ENCODE measurements at places on chromosomes 1 and 21.
A peak's percentile ranks its signal among the peaks of the same experiment; 100 is the strongest.

DNA sequence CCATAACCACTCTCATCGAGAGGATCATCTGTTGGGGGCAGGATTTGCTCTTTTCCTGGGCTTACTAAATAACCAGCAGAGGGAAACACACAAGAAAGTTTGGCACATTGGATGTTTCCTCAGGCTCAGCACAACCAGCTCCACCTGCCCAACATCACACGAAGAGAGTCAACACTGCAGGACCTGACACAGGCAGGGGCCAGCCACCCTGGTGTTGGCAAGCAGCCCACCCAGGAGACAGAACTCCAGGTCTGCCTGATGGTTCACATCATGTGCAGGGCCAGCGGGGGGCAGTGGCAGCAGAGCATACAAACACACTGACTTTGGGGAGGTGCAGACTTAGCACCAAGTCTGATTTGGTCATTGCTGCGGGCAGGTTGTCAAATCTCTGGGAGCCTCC, 182.3 kb upstream of the GALNT2 start:
- DNase-seq, result no peak

GRCh38 chr1:62810420-62811274, 26.7 kb downstream of the ATG4C start:
- no peak for DNase-seq

GRCh38 chr1:91836331-91837040, 49.5 kb downstream of the TGFBR3 start:
- DNase-seq, result no peak

DNA sequence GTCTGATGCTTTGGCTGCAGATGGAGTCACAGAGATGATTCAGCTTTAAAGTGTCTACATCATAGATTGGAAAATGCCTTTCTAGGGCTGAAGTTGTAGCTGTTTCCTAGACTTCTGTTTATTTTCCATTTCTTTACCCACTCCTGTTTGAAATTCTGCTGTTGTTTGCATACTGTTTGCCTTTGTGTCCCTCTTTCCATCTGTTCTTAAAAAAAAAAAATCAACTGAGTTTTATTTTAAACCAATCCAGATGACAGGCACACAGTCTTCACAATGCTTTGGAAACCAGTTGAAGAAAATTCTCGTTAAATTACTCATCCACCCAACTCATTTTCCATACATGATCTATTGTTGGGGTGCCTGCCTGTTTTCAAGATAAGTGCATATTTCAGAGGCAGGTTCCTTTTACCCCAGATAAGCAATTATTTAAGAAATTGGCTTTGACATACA, 245.9 kb downstream of the DISC1 start:
- no peak for DNase-seq

- no peak for DNase-seq
These were observed 309.4 kb upstream of the PROX1 start for GRCh38 chr1:213678348-213678747.

GRCh38 chr1:2821966-2822620, 20.6 kb upstream of the TTC34 start:
- peak; percentile 66 for DNase-seq

GRCh38 chr1:204885790-204886189, 15.1 kb downstream of the NFASC start:
- no peak for DNase-seq

DNA sequence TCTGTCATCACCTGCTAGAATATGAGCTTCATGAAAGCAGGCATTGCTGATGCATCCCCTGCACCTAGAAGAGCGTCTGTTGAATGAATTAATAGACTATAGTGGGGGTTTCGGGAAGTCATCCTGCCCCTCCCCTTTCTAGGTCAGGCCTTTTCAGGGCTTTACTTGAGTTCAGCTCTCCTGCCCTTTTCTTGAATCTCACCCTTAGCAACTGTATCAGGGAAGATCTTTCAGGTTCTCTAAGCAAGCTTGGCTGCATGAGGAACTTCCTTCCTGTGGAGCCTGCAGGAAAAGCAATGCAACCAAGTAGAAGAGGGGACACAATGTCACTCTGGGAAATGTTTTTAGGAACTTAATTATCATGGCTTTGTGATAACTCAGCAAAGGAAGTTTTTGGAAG, 27.2 kb upstream of the KIAA0040 start:
- no peak for DNase-seq

- DNase-seq, result no peak
These were observed 52.5 kb downstream of the DISC1 start for GRCh38 chr1:231679109-231679508.

DNA sequence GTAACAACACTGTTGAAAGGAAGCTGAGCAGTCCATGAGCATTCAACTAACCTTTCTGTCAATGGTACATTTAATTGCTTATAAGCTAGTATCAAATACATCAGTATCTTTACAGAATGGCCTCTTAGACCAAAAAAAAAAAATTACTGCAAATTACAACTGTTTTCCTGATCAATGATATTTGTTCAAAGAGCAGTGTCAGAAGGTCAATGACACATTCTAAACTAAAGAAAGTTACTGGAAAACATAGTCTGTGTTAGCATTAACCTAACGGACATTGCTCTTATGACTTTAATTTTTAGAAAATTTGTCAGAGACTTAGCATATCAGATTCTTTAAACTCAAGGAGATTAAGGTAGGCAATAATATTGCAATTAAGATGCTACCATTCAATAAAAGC, 162.5 kb downstream of the KCNT2 start:
- DNase-seq, result no peak

GRCh38 chr1:8359617-8360481, 41.9 kb downstream of the SLC45A1 start:
- no peak for DNase-seq

- no peak for DNase-seq
These were observed 303.4 kb downstream of the USP25 start for GRCh38 chr21:16033193-16033592.

GRCh38 chr1:84497631-84498275, 8.4 kb upstream of the SPATA1 start:
- DNase-seq, result no peak
